ENCODE measurements at places on chromosomes 2 and 18.

DNA sequence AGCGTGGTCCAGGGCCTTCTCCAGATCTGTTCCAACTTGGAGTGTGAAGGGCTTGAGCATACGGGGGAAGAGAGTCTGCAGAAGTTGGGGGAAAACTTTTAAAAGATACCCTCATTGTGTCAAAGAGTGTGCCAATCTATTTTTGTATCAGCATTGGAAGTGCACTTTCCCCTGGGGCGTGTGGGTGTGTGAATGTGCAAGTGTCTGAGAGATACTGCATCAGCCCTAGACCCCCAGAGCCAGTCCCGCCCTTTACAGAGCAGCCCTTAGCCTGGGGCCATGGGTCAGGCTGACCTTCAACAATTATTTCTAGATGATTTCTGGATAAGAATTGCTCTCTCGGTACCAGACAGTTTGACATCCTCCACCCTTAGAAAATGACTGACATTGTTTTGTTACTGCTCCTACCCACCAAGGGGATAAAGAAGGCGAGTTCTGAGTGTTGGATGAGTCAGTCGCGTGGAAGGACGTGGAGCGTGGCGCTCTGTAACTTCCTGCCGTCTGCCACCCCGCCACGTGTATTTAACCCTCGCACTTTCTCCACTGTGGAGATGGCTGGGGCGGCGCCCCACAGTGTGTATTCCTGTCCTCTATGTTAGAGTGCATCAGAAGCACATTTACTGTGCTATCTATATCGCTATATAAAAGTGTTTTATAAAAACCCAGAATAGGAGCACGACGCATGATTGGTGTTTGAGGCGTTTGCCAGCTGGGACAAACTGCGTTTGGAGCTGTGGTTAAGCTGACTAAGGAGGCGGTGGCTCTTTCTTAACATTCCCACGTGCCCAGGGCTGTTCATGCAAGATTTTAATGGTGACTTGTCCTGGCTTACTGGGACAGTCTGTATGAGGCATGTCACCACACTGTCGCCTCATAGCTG is 122.6 kb downstream of the CABLES1 start:
- DNase-seq = no peak

DNA sequence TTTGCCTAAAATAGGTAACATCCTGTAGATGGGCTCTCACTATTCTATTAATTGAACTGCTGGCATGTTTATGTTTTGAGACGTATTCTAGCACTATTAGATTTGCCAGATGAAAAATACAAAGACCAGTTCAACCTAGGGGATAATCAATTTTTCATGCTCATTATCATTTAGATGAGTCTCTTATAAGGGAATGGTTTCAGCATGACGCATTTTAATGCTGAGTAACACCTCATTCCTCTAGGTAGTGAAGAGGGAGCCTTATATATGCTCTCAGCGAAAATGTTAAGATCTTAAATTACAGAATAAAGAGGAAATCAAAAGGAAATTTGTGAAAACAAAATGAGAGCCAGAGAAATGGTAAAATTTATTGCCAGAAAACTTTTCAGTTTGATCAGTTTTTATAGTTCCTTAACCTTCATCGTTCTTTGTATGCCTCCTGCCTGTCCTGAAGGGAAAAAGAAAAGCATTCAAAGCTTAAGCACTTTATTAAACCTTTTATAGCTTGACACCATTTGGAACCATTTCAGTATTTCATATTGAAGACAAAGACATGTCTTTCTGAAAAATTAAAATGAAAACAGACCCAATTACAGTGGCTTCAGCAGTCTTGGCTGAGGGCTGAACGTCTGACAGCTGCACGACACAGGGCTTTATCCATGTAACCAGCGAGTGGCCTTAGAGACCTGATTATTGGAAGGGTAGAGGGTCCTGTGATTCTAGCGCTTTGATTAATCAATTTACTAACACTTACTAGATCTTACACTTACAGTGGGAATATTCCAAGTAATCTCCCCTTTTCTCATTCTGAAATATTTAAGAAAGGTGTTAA is 112.8 kb downstream of the ADCYAP1 start:
- no peak for DNase-seq

DNA sequence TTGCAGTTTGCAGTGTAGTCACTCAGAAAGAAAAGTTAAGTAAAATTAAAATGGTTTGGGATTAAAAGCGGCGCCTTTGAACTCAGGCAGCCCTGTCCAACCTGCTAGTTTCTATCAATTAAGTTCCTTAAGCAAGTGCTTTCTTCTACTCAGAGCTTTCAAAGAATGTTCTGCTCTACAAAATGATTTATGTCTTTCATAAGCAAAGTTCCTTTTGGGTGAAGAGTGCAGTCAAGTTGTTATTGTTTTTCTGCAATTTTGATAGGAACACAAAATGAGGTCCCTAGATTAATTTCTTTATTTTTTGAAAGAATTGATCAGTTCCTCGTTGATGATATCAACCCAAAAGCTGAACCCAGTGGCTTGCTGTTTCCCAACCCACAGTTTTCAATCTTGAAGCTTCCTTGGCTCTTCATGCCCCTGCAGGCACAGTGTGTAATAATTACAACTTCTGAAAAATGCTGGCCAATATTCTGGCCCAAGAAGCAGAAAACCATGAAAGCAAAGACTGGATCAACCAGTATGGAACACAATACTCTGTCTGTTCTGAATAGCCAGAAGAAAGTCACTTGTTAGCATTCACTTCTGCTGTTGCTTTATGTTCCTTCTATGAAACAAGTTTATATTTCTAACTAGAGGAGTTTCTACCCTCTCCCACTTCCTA is 89.1 kb downstream of the TGIF1 start:
- no peak for DNase-seq

DNA sequence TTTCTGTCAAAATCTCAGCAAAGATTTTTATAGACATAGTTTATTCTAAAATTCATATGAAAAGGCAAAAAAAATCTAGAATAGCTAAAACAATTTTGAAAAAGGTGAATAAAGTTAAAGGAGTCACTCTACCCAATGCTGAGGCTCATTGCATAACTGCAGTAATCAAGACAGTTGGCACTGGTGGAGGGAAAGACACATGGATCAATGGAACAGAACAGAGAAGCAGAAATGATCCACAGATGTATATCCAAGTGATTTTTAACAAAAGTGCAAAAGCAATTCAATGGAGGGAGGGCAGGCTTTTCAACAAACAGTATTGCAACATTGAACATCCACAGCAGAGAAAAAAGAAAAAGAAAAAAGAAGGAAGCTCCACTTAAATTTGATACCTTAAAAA is 162.8 kb downstream of the RBM43 start:
- DNase-seq = no peak

GRCh38 chr2:239375278-239376061 is 25.4 kb downstream of the HDAC4 start:
- DNase-seq = no peak

- DNase-seq = no peak
Observed at GRCh38 chr18:79738581-79739439, 58.9 kb upstream of the KCNG2 start.

GRCh38 chr2:128578406-128579390 is 260.0 kb upstream of the HS6ST1 start:
- DNase-seq = no peak

DNA sequence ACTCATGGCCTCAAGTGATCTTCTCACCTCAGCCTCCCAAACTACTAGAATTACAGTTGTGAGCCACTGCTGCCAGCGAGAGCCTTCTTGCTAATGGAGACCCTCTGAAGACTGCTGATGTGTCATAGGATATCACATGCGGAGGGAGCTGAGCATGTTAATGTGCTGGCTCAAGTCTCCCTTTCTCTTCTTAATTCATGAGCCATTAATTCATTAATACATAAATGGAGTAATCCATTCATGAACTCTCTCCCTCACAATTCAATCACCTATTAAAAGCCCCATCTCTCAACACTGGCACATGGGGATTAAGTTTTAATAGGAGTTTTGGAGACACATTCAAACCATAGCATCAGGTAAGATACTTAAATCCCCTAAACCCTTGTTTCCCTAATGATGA is 54.8 kb downstream of the SYT4 start:
- DNase-seq = no peak

DNA sequence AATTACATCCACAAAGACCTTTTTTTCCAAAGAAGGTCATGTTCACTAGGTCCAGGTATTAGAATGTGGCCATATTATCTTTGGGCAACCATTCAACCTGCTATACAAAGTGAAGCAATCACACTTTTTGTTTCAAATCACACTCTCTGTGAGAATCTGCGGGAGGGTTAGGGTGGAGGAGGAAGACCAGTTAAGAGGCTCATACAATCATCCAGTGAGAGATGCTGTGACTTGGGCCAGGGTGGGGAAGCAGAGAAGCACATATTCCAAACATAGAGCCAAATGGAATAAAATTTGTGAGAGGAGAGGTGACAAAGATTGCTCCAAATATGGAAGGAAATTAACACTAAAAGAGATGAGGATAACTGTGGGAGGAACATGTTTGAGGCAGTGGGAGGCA is 351.6 kb downstream of the CYRIA start:
- no peak for DNase-seq

DNA sequence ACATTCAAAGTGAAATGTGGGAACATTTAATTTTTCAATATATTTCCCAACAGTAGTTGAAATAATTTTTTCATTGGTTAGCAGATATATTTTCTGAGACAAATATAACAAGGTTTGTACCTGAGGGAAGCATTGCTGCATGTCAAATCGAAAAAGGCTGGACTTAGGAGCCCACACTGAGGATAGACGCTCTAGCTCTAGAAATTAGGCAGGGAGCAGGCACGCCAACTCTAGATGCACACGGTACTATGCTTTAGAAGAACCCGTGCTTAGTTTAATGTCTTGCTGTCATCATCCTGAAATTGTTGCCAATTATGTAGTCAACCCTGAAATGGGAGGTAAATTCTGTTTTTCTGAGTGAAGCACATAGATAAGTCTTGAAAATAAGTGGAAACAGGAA is 731.1 kb upstream of the ZNF804A start:
- no peak for DNase-seq

All from DMS153 (cell line).